ENCODE measurements at places on chromosomes 6 and 20.

GRCh38 chr6:148316308-148316707, 26.3 kb upstream of the SASH1 start:
- no peak for DNase-seq

GRCh38 chr20:54237116-54237943, 29.4 kb downstream of the PFDN4 start:
- DNase-seq: no peak

DNA sequence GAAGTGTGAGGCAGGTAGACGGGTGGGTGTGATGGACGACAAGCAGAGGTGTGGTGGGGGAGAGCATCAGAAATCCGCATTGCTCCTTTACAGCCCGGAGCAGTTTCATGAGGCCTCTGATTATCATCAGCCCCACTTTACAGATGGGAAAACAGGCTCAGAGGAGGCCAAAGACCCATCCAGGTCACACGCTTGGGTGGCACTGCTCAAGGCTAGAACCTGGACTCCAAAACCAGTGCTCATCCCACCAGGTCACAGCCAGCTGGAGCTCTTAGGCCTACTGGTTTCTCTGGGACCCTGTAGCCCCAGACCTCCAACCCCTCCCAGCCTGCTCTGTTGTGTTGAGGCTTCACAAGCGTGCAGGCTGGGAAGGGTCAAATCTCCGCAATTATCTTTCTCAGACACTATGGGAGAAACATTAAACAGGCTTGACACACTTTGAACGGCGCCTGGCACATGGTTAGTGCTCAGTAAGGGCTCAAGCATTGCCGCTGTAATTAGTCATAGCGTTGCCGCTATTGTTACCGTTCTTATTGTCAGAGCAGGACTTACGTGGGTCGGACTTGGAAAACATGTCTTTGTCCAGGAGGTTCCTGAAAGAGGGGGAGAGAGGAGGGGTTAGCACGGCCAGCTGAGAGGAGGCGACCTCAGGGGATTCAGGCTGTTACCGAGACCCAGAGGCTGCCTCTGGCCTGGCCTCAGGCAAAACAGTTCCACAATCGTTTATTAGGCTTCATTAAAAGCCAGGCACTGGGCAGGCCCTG, 16.6 kb downstream of the CPNE5 start:
- DNase-seq: no peak

GRCh38 chr6:156807795-156808194, 30.6 kb downstream of the ARID1B start:
- DNase-seq: no peak

DNA sequence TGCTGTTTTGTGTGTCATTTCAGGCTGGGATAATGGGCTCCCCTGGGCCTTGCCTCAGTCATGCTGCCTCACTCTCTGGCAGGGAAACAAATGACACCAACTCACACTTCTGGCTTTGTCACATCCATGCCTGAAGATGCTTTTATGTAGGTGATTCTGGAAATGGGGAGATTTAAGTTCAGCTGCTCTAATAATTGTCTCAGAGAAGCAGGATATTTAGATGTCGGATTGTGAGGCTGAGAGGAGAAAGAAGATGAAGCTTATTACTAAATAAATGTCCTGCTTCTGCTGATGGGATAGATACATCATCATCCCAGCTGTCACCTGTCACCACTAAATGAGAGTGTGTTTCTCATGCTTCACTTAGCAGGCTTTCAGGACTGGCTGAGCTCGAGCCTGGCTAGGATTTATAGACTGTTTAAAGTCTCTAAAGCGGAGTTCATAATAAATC, 480.2 kb upstream of the SPTLC3 start:
- no peak for DNase-seq

GRCh38 chr6:27439371-27439770, 33.5 kb downstream of the ZNF184 start:
- DNase-seq: no peak

DNA sequence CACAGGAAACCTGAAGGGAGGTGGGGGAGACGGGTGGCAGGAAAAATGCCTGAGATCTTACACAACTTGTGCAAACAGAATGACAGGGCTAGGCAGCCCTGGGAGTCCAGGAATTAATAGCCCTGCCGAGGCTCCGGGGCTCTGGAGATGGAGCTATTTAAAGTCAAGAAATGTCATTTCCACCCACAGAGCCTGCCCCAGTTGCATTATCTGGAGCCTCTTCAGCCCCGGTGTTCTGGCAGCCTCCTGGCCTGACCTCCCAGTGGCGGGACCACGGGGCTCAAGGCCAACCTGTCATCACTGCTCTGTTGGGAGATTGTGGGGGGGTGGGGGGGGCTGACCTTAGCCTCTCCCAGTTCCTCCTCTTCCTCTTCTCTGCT, 28.5 kb upstream of the SCUBE3 start:
- no peak for DNase-seq

DNA sequence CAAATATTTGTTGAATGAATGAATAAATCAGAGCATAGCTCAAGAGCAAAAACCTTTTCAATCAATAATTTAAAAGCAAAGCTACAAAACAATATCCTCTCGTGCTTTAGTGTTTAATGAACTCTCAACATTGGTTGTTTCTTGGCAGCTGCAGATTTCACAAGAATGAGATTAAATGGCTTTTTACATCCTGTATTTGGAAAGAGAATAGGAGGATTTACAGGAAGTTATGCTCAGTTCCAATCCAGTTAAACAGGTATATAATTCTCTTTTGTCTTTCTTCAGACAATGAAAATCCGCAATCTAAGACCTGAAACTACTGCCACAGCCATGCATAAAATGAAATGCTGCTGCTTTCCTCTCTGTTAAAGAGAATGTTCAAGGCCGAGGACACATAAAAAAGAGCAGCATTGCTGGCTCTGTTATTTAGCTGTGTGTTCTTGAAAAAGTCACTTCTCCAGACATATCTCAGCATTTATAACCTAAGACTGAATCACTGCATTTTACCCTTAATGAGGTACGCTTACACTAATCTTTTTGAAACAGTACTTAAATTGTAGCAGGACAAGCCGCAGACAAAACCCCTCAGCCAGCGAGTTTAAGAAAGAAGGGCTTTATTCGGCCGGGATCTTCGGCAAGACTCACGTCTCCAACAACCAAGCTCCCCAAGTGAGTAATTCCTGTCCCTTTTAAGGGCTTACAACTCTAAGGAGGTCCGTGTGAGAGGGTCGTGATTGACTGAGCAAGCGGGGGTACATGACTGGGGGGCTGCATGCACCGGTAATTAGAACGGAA, 3.6 kb downstream of the C6orf52 start:
- no peak for DNase-seq

DNA sequence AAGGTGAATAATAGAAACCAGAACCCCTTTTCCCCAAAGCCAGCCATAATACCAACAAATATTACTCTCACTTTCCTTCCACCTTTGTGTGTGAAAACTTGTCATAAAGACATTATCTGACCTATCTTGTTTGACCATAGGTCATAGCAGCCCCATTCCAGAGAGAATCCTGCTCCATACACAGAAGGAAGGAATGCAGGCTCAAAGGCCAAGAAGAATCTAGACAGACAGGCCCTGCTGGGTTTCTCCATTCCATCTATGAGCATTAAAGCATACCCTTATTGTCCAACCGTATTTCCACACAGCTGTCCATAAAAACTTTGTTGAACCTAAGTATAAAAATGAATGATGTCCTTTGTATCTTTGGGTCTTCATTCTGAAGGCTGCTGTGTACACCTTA, 40.7 kb upstream of the KCNK5 start:
- no peak for DNase-seq

DNA sequence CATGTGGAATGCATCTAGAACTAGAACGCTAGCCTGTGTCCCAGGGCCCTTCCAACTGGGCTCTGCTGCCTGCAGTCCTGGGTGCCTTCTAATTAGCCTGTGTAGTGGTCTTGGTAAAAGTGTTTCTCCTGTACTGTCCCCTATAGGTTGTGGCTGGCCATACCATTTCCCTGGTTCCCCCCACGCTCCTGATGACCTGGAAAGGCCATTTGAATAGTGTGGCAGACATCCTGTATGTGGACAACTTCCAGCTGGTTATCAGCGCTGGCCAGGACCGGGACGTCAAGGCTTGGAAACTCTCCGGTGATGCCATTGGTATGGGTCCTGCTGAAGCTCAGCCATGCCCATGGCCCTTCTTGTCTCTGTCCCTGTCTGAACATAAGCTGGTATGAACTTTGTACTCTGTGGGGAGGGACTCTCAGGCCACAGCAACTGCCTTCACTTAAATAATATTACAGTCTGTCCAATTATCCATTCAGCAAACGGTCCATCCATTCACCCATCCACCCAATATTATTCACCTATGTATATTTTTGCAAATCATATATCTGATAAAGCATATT, 60.7 kb downstream of the SUN5 start:
- no peak for DNase-seq

DNA sequence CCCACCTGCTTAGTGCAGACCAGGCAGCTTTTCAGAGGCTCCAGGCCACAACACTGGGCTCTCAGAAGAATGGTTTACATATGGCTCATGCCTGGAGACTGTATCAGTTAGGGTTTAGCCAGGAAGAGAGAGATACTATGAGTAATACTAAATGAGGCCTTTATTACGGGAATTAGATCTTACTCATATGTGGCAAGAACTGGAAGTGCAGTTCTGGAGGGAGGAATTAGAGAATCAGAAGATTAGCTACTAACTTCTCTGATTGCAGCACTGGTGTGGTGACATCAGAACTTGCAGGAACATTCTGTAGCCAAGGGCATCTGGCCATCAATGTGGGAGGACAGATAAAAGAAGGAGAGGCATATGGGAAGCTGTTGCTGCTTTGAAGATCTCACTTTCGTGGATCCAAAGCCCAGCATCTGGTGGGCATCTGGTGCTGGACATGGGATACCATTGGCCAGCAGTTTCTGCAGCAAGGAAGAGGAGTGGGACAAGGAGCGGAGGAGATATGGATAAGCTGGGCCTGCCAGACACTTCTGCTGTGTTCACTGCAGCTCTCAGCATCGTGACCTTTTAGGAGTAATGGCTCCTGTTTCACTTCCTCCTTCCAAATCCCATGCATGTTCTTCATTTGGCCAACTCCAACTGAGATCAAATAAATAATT, 248.5 kb downstream of the BTBD3 start:
- no peak for DNase-seq
